ENCODE measurements at places on chromosomes 6 and 20.
A peak's percentile ranks its signal among the peaks of the same experiment; 100 is the strongest.

DNA sequence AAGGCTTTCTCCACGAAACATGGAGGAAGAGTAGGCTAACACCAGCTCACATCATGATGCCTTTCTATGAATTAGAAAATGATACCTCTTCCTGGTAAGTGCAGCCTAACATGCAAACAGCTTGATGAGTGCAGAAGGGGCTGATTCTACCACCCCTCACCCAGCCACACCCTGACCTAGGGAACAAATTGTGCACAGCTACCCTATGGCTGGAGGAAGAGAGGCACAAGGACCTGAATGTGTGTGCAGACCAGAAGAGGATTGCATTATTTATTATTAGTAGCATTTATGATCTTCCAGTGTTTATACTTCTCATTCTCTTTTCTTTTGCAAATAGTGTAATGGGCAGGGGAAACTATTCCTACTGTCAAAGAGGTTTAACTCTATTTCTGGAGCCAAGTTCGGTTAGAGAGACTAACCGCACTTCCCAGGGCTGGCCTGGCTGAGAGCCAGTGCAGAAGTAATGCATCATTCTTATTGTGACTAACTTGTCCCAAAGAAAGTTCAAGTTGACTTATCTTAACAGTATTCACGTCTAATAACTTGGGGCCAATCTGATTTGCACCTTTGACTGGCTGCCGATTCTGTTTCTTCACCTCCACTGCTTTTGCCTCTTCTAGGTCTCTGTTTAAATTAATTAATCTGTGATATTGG lies 237.5 kb downstream of the CD83 start:
- DNase-seq: peak; percentile 69

DNA sequence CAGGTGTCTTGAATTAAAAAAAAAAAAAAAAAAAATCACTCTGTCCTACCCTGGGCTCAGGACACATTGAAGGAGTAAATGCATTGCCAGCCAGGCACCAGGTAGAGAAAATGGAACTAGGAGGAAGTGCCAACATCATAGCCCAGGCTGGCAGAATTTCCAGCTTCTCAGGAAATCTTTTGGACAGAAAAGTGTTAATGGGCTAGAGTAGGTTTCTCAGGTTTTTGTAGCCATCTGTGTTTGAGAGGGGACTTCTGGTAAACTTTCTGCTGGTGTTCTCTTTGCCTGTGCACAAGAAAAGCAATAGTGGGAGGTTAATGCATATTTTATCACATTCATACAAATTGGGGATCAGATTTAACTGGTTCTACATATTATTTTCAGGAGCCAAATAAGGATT lies 678.3 kb upstream of the NRSN1 start:
- DNase-seq: no peak

GRCh38 chr20:35318502-35319157 lies 26.4 kb upstream of the FAM83C start:
- no peak for DNase-seq

DNA sequence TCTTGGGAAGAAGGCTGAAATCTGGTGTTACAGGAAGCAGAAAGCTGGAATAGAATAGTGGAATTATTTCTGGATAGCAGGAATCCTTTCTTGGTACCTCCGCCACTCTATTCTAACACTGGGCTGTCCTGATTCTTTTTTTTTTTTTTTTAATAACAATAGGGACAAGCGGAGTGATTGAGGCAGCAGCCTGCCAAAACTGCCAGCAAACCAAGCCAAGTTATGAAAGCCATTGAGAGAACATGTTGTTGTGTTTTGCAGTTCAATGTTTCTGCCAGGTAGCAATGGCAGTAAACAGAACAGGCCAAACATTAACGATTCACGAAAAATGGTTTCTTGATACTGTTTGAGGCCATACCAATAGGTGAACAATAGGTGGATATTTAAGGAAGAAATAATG lies 47.1 kb downstream of the SLC26A8 start:
- DNase-seq: peak; percentile 16

DNA sequence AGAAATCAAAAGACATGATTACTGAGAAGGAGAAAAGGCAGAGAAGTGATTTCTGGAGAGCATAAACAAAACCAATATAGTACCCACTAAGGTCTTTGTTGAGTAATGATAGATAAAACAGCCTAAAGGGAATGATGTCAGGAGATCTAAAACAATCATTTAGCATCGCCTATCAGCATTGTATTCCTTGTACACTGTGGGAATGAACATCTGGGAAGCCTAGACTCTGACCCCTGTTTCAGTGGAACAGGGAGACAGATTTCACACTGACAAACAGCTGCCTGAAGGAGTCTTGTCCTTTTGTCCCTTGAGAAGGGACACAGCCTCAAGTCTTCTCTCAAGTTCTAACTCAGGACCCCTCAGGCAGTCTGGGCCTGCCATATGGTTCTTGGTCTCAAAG lies 1.7 kb downstream of the ASIP start:
- no peak for DNase-seq

GRCh38 chr6:26569433-26569764 lies 27.4 kb upstream of the ABT1 start:
- no peak for DNase-seq

DNA sequence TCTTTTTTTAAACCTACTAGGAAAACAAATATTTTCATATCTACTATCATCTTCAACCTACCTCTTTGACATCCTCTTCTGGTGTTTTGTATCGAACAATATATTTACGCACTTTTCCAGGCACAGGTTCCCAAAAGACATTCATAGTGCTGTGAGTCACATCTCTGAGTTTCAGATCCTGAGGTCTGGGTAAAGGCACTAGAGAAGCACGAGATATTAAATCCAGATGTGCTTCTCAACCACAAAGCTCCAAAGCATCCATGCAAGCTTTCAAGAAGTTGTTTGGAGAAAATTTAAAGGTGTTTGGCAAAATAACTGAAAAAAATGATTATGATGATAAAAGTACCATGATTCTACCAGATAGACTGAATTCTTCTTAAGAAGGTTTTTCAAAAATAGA lies 62.7 kb downstream of the COL12A1 start:
- DNase-seq: no peak

All from left ventricle myocardium inferior (tissue), 1 donor.